ENCODE measurements at places on chromosomes 1 and 21.

- DNase-seq: no peak
Observed at GRCh38 chr1:22488319-22488718, 36.7 kb downstream of the ZBTB40 start.

GRCh38 chr1:117020526-117021156, 19.1 kb downstream of the CD101 start:
- no peak for DNase-seq

DNA sequence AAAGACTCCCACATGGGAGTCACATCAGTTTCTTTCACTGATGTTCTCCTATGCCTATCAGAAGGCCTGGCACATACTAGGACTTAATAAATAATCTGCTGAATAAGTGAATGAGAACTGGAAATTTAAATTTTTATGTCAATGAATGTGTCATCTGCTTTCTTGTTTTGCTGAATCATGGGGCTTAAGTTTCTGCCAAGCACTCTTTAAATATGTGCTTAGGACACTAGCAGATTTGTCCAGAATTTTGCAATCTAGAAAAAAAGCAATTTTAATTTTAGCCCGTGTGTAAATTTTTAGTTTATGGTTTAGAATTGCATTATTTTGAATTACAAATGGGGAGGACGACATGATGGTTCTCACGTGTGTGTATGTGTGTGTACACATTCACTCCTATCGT, 803.1 kb downstream of the USP25 start:
- DNase-seq: no peak

DNA sequence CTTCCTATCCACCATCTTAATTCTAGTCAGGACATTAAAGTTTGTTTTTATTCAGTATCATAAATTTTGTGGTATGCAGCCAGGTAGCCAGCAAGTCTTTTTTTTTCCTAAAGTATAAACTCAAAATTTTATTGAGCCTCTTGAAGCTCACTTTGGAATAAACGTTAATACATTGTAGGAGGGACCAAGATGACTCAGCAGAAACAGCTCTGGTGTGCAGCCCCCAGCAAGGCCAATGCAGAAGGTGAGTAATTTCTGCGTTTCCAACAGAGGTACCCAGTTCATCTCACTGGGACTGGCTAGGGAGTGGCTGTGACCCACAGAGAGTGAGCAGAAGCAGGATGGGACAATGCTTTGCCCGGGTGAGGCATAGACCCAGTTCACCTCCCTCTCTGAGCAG, 9.7 kb upstream of the OR2M3 start:
- DNase-seq: no peak

- DNase-seq: no peak
Observed at GRCh38 chr1:171623651-171624331, 1.7 kb downstream of the MYOCOS start.

GRCh38 chr1:95615421-95615820, 381.4 kb downstream of the RWDD3 start:
- DNase-seq: no peak

DNA sequence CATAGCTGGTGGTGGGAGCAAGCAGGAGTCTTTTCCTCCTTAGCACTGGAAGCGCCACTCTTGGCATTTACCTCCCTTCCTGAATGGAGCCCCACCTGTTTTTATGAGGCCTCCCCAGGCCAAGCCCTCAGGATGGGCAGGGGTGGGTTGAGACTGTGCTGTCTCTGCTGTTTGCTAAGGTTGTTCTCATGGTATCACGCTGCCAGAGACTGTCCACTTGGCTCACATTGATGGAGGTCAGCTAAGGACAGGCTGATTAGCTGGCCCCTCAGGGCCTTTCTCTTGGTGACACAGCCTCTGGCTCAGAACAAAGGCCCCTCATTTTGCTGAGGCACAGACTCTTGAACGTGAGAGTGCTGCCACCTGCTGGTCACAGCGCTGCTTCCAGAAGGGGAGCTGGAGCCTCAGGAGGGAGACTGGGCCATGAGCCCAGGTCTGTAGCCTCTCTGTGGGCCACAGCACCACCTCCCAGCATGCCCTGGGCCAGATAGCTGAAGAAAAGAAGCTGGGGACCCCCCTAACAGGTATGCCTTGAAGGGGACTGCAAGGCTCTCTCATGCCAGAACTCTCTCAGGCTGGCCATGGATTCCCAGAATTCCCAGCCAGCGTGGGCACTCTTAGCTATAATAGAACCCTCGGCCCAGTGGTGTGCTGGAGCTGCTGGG, 85.6 kb downstream of the CD58 start:
- no peak for DNase-seq

DNA sequence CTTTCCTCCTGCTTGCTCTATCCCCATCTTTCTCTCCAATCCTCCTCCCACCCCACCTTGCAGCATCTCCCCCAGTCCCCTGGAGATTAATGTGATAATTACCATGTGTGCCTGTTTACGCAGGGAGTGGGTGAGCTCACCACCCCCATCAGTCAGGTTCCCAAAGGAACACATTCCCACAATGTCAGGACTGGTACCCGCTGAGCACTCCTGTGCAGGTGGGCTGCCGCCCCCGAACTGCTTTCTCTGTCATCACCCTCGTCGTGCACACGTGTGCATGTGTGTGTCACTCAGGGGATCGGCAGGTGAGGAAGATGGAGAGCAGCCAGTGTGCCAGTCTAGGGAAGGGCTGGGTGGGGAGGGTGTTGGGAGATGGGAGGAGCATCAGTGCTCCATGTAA, 163.4 kb downstream of the CACNA1E start:
- no peak for DNase-seq
